ENCODE measurements at places on chromosomes 3 and 15.

DNA sequence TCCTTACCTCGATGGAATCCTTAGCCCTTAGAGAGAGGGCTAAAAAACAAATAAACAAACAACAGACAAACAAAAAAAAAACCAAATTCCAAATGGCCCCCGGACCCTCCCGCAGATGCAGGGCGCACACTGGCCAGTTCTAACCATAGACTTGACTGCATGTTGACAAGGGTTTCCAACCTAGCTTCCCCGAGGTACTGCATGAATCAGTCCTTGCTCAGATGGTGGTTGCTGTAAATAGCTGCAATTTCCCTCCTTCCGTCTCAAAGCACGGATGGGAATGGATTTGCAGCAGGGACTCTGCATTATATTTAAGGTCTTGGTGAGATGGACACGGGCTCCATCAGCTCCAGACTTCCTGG, 162.8 kb downstream of the CD47 start:
- no peak for DNase-seq

GRCh38 chr3:150232992-150233451, 175.1 kb upstream of the TSC22D2 start:
- no peak for DNase-seq

- DNase-seq: no peak
These were observed 25.2 kb upstream of the DOCK3 start for GRCh38 chr3:50649451-50649931.

GRCh38 chr3:144031938-144032337, 60.3 kb downstream of the DIPK2A start:
- no peak for DNase-seq

- no peak for DNase-seq
These were observed 8.9 kb downstream of the ACAN start for GRCh38 chr15:88812133-88812532.

GRCh38 chr15:66078929-66079275, 174.6 kb downstream of the MEGF11 start:
- no peak for DNase-seq

GRCh38 chr3:156611870-156612494, 57.1 kb upstream of the SSR3 start:
- DNase-seq: no peak

GRCh38 chr3:114005481-114005880, 50.8 kb downstream of the CCDC191 start:
- no peak for DNase-seq

- no peak for DNase-seq
These were observed 155.1 kb upstream of the SATB1 start for GRCh38 chr3:18580268-18580667.

DNA sequence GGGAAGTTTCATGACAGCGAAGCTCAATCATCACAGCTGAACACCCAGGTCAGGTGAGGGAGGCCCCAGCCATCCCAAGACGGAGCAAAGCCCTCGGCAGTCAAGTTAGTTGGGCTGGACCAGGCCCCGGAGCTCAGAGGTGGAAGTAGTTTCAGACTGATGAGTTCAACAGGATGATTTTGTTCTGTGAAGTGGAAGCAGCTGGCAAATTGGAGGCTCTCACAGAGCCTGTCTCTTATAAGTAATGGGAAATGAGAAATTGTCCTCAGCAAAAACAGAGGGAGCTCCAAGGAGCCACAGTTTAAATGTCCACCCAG, 245.1 kb downstream of the XXYLT1 start:
- no peak for DNase-seq

DNA sequence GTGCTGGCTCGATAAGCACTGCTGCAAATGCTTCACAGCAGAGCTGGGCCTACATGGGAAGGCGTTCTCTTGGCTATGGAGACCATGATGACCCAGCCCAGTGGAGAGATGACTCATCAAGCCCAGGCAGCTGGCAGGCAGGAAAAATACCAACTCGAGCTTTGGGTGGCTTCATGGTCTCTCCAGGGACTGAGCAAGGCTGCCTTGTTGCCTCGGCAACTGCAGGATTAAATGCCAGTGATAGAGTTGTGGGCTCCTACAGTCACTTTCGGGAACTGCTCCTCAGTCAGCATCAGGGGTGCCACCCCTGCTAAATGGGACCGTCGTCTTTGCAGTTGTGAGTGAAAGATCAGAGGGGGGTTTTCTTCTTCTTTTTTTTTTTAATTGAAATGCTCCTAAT, 54.6 kb upstream of the MYZAP start:
- no peak for DNase-seq

DNA sequence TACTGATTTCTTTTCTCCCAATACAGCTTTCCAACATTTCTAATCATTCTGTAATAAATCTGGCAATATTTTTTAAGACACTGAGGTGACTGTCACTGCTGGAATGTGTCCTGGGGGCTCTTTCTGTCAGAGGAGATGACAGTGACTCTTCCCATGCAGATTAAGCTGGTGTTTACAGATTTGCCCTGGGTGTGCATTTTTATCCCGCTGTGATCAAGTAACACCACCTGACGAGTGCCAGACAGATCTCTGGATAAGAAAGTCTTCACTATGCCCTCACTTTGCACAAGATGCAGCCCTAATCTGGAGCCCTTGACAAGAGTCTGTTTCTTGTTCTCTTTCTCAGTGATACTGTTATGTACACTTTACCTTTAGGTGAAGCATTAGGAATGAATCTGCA, 477.7 kb downstream of the ZIC1 start:
- DNase-seq: no peak

GRCh38 chr3:15512166-15512565, 9.3 kb downstream of the COLQ start:
- no peak for DNase-seq

DNA sequence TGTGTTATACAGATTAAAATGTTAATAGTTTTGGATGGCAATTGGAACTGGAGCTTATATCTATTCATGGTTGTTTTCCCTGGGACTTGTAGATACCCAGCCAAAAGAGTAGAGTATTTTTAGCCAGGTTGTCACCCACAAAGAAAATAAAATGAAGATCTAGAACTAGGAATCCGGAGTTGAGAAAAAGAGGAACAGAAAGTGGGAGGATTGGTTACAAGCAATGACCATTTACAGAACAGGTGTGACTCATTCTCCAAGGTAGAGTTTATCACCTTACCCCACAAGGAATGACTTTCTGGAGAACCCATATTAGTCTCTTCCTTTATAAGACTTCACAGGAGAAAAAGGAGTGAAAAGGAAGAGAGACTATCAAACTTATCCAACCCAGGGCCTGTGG, 99.8 kb downstream of the TMEM108 start:
- DNase-seq: no peak

GRCh38 chr3:194404365-194405140, 5.5 kb upstream of the GP5 start:
- DNase-seq: no peak

DNA sequence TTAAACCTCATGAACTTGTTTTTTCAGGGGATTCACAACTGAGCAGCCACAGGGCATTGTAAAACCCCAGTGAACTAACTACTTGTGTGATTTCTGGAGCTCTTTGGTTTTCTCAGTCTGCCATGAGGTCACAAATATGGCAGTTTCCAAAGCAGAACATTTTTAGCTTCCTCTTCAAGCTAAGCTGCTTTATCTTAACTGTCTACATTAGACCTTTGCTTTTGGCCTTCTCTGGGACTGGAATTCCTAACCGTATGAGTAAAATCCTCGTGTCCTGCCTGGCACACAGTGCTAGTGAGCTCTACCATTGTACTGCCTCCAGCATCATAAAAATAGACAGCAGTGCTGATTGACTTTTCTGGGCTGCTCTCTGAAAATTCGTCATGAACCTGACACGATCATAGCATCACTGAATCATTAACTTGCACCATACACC, 22.1 kb downstream of the CDIN1 start:
- DNase-seq: no peak

DNA sequence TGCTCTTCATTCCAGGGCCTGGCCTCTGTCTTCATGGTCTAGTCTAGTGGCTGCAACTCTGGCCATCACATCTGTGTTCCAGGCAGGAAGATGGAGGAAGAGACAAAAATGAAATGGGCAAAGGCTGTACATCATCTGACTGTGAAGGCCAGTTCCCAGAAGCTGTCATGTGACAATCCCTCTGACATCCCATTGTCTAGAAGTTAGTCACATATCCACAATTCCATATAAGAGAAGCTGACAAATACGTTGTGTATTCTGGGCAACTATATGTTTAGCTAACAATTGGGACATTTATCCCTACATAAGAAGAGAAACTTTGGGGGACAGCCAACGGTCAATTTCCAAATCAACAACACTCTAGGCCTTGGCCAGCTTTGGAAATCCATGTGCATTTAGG, 34.5 kb upstream of the C3orf70 start:
- DNase-seq: no peak

GRCh38 chr3:191227541-191227940, 28.5 kb downstream of the OSTN start:
- no peak for DNase-seq

DNA sequence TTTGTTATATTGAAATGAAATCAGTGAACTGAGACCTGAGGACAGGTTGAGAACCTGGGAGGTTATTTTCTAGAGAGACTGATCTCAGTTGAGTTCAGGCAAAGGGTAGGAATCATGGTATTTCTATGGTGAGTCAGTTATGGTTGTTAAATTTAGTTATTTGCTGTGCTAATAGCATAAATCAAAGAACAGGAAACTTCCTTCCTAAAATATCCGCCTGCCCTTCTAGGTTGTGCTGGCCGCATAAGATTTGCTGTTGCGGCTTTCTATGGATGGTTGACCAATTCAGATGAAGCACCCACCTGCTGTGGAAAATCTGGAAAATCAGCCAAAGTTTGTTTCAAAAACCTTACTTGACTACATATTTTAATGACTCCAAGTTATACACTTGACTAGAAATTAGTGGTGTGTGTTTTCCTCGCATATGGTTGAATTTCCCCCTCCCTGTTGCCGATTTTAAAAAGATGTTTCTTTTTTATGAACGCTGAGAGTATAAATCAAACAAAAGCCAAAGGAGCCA, 52.6 kb downstream of the PLCL2 start:
- DNase-seq: no peak

- DNase-seq: no peak
These were observed 428 bp downstream of the LYSMD4 start for GRCh38 chr15:99732751-99733267.

GRCh38 chr3:110598847-110599490, 472.6 kb upstream of the NECTIN3 start:
- DNase-seq: no peak

DNA sequence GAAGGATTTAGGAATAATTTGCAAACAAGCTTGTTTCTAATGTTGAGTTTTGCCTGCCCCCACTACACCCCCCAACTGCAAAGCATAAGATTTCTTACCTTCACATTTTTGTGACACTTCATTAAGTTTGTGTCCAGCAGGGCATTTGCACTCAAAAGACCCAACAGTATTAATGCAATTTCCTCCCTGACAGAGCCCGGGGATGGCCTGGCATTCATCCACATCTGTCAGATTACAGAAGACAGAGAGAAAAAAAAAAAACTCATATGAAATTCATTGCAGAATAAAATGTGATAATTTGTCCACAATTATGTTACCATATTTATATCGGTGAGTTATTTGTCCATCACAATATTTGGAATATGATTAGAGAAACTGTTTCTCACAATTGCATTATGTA, 111.5 kb downstream of the FBN1 start:
- no peak for DNase-seq

DNA sequence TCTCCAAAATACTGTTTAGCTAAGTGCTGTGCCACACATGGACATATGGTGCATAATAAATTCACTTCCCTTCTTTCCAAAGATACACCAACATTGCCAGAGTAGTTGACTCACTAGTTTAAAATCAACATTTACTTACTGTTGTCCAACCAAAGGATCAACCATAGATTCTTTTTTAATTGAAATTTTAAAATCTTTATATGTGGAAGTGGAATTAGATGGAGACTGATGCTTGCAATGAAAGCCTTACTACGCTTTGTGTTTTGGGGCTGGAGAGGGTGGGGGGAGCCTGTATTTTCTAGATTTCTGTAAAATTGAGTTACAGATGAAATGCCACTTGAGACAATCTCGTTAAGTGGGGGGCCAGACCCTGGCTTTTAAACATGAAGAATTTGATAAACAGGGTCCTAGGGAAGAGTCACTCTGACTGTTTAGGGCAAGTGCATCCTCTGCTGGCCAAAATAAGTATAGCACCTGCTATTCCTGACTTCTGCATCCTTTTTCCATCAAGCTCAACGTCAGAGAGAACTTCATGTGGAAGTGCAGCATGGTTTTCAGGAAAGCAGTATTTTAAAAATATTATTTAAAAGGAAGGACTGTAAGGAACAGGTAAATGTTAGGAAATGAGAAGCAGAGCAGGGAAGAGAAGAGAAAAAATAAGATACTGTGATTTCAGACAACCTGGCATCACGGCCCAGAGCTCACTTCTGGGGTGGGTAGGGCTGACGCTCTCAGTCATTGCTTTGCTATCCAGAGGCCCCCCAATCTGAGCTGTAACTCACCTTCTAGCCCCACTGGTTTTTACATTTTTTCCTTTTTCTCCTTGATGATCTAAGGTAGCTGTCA, 76.7 kb downstream of the BOC start:
- DNase-seq: no peak

DNA sequence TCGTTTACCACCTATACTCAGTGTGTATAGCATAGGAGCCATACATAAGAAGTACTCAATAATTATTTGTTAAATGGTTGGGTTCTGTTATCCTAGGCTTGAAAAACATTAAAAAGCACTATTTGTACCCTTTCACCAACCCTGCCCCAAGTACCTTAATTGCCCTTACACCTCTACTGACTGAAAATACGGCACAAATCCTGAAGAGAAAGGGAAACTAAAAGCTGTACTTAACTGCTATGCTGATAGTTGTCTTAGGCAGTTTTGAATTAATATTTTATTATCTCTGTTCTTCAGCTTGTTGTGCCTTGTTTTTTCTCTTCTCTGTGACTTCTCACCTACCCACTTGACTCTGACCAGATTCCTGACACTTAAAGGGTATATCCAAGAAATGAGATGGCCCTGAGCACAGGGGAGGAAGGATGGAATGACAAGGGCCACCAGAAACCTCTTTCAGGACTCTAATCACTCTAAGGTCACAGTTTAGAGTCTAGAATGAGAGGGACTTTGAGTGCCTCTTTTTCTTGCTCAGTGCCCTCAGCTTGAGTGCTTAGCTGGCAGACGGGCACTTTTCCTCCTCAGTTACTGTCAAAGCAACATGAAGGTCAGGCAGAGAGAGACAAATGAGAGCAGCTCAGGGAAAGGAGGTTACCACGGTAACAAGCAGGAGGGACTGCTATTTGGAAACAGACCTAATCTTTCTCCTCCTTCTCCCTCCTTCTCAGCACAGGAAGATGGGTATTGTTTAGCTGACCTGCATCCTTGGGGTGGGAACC, 136.5 kb downstream of the ZNF609 start:
- no peak for DNase-seq

GRCh38 chr3:121735047-121735696, 14.4 kb downstream of the GOLGB1 start:
- no peak for DNase-seq

DNA sequence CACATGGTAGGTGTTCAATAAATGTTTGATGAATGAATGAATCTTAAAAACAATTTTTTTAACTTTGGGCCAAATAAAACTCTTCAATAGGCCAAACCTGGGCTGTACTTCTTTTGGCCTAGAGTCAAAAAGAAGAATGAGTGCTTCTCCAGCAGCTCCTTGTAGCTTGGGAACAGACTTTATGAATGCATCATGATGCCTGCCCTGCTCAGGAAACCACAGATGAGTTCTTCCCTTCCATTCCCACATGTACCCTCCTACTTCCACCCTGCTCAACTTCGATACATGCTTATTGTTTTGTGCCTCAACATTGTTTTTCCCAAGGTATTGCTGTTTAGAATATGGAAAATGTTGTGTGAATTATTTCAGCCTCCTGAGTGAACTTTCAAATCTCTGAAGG, 87.0 kb downstream of the FILIP1L start:
- no peak for DNase-seq

All from cortex of kidney (tissue), 1 donor.